H7 (cell line): ENCODE measurements at places on chromosomes 12 and 14. TPM values are rescaled to one million over a fixed set of nuclear protein-coding genes. Genes with fewer than 3 reads are reported as not detected.

PLCZ1 gene
- total RNA-seq, result not detected in 2 replicates

AMN gene
- 0.92 and 1.7 TPM in 2 replicates for total RNA-seq

RHEBL1 gene
- 5.5 and 7.1 TPM in 2 replicates for total RNA-seq

TSPAN19 gene
- total RNA-seq, result not detected in 2 replicates

SPX gene
- not detected in 2 replicates for total RNA-seq

DAD1 gene
- total RNA-seq, result 218 and 306 TPM in 2 replicates

RHOJ gene
- total RNA-seq, result not detected in 2 replicates

CPNE6 gene
- 0.04 TPM in 1 of 2 replicates, not detected in the other for total RNA-seq

PRKCH gene
- 6.3 and 14.9 TPM in 2 replicates for total RNA-seq

LTB4R gene
- total RNA-seq, result 4.2 and 5.0 TPM in 2 replicates

SCNN1A gene
- 28.5 and 41.7 TPM in 2 replicates for total RNA-seq

KRT79 gene
- not detected in 2 replicates for total RNA-seq

IL22 gene
- not detected in 2 replicates for total RNA-seq

WASHC3 gene
- total RNA-seq, result 9.8 and 13.6 TPM in 2 replicates

CLEC4D gene
- total RNA-seq, result 0.07 TPM in 1 of 2 replicates, not detected in the other

LRRK2 gene
- total RNA-seq, result 0.14 and 0.26 TPM in 2 replicates

SPIC gene
- total RNA-seq, result not detected in 2 replicates
